Type B pancreatic cell (in vitro differentiated cells): ENCODE measurements at places on chromosomes 12 and 14.
A peak's percentile ranks its signal among the peaks of the same experiment; 100 is the strongest.

DNA sequence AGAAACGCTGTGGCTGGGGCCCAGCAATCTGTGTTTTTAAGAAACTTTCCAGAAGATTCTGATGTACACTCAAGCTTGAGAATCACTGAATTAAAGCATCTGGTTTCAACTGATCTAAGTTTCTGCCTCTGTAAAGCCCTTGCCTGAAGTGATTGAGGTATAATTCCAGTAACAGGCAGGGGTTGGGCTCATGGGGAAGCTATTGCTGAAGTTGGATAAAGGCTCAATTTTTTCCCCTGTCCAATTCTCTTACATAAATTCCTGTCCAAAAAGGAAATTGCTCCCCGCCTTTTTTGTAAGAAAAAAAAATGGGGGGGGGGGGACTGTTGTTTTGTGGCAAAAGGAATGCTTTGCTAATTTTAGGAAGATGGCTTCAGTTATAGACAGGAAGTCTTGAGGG is 337.4 kb downstream of the NUAK1 start:
- H3K4me3 ChIP-seq, result no peak overlapping the region
- no peaks in the 10 kb centered on the region for H3K36me3 ChIP-seq
- DNase-seq, result no peak
- no peaks in the 10 kb centered on the region for H3K4me1 ChIP-seq
- no peak overlapping the region for H3K27ac ChIP-seq

- H3K36me3 ChIP-seq, result peaks cover 21% of the 10 kb centered on the region
- H3K4me1 ChIP-seq, result peaks cover 5% of the 10 kb centered on the region
- H3K27ac ChIP-seq, result no peak overlapping the region
- DNase-seq, result no peak
- no peaks in the 10 kb centered on the region for H3K27me3 ChIP-seq
These were observed 6.1 kb downstream of the METTL3 start for GRCh38 chr14:21505012-21505553.

DNA sequence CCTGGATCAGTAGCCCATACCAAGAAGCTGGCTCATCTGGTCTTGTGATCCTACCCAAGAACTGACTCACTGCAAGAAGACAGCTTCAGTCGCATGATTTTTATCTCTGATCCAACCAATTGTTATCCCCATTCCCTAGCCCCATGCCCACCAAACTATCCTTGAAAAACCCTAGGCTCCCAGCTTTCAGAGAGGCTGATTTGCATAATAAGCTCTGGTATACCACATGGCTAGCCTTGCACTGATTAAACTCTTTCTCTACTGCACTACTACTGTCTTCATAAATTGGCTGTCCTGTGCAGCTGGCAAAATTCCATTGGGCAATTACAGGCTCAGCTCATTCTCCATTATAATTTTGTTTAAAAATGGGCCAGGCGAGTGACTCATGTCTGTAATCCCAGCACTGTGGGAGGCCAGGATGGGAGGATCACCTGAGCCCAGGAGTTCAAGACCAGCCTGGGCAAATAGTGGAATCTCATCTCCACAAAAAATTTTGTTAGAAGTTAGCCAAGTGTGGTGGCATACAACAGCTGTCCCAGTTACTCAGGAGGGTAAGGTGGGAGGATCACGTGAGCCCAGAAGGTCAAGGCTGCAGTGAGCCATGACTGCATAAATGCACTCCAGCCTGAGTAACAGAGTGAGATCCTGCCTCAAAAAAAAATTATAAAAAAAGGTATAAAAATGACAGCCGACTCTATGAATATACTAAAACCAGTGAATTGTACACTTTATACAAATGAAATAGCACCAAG is 76.7 kb upstream of the EIF5 start:
- peaks cover 14% of the 10 kb centered on the region for H3K4me1 ChIP-seq
- H3K27me3 ChIP-seq, result peaks cover 3% of the 10 kb centered on the region
- H3K4me3 ChIP-seq, result no peak overlapping the region
- no peaks in the 10 kb centered on the region for H3K36me3 ChIP-seq
- DNase-seq, result no peak

- peaks cover 95% of the 10 kb centered on the region for H3K27me3 ChIP-seq
- no peaks in the 10 kb centered on the region for H3K36me3 ChIP-seq
- no peaks in the 10 kb centered on the region for H3K4me1 ChIP-seq
- H3K4me3 ChIP-seq, result no peak overlapping the region
- no peak overlapping the region for H3K27ac ChIP-seq
These were observed 21.6 kb upstream of the HOXC13 start for GRCh38 chr12:53916788-53917655.

- DNase-seq, result peak; percentile 69
- H3K27ac ChIP-seq, result peak overlapping the region; percentile 94
- no peaks in the 10 kb centered on the region for H3K36me3 ChIP-seq
- peaks cover 4% of the 10 kb centered on the region for H3K4me1 ChIP-seq
These were observed 1.2 kb upstream of the CEP170B start for GRCh38 chr14:104863923-104864266.

DNA sequence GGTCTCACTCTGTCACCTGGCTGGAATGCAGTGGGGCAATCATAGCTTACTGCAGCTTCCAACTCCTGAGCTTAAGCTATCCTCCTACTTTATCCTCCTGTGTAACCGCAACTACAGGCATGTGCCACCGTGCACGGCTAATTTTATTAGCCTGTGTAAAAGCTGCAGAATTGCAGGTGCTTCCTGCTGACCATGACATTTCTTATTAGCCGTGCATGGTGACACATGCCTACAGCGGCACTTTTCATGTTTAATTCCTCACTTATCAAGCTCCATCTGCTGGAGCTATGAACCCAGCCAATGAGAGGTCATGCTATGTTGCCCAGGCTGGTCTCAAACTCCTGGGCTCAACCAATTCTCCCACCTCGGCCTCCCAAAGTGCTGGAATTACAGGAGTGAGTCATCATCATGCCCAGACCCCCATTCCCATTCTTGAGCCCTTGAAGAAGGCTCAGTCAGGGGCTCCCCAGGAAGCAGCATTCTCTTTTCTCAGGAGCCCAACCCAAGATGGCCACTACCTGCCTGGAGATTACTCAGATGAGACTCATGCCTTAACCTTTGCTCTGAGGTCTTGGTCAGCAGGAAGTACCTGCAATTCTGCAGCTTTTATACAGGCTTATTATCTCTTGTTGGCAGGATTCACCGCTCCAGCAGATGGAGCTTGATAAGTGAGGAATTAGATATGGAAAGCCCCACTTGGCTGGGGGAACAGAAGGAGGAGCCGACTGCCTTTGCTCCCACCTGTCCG is 503.2 kb downstream of the MED13L start:
- H3K27ac ChIP-seq, result no peak overlapping the region
- H3K4me3 ChIP-seq, result no peak overlapping the region
- H3K27me3 ChIP-seq, result peaks cover 13% of the 10 kb centered on the region

GRCh38 chr12:119957135-119957534 is 31.9 kb upstream of the BICDL1 start:
- H3K36me3 ChIP-seq, result no peaks in the 10 kb centered on the region
- H3K4me1 ChIP-seq, result no peaks in the 10 kb centered on the region
- H3K4me3 ChIP-seq, result no peak overlapping the region
- no peak overlapping the region for H3K27ac ChIP-seq
- no peaks in the 10 kb centered on the region for H3K27me3 ChIP-seq
- no peak for DNase-seq

DNA sequence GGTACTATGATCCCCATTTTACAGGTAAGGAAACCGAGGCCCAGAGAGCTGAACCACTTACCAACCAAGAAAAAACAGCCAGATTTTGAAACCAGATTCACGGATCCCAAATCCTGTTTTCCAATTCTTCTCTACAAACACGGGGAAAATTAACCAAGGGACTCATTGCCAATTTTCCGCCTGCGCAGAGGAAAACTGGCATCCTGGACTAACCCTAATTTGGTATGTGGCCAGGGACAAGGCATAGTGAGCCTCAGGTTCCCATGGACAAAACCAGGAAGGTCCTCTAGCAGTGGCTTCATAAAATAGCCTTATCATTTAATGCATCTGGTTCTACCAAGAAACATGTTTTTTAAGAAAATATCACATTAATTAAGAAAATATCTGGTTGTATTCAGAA is 517.3 kb downstream of the MED13L start:
- no peaks in the 10 kb centered on the region for H3K36me3 ChIP-seq
- peaks cover 18% of the 10 kb centered on the region for H3K4me1 ChIP-seq
- no peak for DNase-seq
- H3K4me3 ChIP-seq, result no peak overlapping the region

- peaks cover 5% of the 10 kb centered on the region for H3K36me3 ChIP-seq
- no peaks in the 10 kb centered on the region for H3K27me3 ChIP-seq
- H3K27ac ChIP-seq, result no peak overlapping the region
These were observed 14.4 kb downstream of the TIMELESS start for GRCh38 chr12:56434828-56435227.
